MV-4-11 (cell line): ENCODE measurements at places on chromosomes 3 and 15.

- no peak for DNase-seq
These were observed 220.5 kb upstream of the SLCO3A1 start for GRCh38 chr15:91632981-91633380.

DNA sequence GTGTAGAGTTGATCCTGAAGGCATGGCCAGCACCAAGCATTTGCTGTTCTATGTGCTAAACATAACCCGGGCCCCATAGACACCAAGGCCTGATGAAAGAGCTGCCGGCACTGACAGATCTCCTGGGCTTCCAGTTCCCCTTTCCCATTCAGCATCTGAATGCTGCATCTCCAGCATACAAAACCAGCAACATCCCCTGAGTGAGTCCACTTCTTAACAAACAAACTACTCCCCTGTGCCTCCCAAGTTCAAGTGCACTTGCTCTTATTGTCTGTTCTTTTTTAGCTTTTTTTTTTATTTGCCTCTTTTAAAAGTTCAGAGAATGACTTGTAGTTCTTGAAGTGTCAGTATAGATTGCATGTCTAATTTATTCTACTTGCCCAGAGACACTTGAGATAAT is 156.0 kb downstream of the EDEM1 start:
- DNase-seq: peak; percentile 90

DNA sequence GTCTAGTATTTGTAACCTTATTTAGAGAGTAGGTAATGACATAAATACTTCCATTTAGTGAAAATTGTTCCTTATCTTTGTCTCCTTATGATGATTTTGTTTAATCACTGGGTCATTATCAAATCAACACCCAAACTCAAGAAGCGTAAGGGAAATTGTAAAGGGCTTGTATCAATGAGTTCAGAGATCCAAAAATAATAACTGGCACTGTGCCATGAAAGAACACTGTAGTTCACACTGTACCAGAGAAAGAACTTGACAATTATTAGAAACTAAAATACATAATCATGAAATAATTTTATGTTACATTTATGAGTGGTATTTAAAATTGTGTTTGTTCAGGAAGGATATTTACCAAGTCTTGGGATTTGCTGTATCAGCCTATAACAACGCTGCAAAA is 895.4 kb downstream of the FHIT start:
- DNase-seq: no peak

DNA sequence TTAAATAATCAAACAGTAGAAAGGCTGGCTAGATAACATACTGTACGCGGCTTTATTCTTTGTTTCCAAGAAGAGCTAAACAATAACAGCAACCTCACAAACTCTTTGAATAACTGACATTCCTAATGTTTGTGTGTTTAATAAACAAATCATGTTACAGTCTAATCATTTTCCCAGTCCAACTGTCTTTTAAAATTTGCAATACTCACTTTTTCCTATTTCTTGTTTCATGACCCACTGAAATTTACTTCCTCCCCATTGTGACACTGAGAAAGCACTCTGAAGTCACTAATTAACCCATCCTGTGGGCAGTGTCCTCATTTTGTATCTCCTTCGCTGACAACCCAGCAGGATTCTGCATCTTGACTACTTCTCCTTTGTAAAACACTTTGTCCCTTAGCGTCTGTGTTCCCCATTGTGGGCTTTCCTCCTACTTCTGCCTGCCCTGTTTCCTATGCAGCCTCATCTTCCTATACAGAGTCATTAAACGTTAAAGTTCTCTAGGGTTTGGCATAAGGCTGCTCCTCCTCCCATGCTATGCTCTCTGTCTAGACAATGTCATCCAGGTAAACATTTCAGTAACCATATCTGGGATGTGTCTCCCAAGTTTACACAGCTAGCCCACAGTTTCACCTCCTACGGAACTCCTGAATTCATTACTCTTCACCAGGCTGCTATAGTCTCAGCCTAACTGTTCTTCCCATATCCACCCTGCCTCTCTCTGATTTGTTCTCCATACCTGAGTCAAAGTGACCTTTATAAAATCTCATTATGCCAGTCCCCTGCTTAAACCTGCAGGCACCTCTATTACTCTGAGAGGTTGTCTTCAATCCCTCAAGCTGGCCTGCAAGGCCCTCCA is 148.9 kb downstream of the GREM1 start:
- DNase-seq: peak; percentile 95

DNA sequence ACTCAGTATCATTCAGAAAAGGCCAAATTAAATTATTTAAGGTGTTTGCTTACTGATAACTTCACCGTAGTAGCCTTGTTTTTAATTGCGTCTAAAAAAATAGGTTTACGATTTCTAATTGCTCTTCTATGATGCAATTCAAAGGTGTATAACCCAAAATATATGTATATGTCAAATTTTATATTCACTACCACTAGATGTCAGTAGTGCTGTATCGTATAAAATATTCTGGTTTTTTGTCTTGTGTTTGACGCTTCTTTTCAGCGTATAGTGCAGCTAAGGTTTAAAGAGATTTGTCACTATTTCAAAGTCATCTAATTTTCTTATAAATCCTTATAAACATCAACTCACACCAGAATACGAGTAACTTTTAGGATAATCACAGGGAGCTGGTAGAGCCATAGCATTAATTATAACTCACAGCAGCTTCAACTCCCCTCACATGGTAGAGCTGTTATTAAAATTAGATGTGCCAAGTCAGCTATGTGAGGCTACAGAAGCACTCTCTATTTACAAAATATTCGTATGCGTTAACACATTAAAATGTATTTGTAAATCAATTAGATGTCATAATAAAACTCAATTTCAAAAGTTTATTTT is 3.5 kb downstream of the PFN2 start:
- peak; percentile 26 for DNase-seq

- DNase-seq: no peak
These were observed 123.9 kb downstream of the FOXB1 start for GRCh38 chr15:60128000-60128376.

GRCh38 chr3:58175437-58176184 is 35.2 kb downstream of the DNASE1L3 start:
- DNase-seq: no peak

DNA sequence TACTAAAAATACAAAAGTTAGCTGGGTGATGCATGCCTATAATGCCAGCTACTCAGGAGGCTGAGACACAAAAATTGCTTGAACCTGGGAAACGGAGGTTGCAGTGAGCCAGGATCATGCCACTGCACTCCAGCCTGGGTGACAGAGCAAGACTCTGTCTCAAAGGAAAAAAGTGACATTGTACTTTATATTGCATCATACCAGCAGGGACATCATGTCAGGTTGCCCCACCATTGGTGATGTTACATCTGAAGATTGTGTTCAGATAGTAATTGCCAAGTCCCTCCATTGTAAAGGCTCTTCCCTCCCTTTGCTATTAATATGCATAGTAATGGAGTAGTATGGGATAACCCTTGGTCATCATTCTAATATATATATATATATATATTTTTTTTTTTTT is 44.8 kb downstream of the FOXL2 start:
- peak; percentile 31 for DNase-seq

DNA sequence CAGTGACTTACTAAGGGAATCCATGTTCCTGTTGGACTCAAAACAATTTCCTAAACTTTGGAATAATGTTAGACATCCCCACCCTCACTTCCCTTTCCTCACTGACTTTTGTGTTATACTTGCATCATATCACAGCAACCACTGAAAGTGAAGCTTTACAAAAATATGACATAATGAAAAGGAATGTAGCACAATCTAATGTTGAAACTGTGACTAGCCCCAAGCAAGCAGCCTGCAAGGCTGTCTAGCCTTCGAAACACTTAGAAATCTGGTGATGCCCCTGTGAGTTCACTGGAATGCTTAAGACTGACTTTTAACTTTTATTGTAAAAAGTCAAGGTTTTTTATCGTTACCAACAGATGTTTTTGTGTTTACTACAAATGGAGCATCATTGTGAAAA is 203.7 kb upstream of the ZNF385D start:
- no peak for DNase-seq

DNA sequence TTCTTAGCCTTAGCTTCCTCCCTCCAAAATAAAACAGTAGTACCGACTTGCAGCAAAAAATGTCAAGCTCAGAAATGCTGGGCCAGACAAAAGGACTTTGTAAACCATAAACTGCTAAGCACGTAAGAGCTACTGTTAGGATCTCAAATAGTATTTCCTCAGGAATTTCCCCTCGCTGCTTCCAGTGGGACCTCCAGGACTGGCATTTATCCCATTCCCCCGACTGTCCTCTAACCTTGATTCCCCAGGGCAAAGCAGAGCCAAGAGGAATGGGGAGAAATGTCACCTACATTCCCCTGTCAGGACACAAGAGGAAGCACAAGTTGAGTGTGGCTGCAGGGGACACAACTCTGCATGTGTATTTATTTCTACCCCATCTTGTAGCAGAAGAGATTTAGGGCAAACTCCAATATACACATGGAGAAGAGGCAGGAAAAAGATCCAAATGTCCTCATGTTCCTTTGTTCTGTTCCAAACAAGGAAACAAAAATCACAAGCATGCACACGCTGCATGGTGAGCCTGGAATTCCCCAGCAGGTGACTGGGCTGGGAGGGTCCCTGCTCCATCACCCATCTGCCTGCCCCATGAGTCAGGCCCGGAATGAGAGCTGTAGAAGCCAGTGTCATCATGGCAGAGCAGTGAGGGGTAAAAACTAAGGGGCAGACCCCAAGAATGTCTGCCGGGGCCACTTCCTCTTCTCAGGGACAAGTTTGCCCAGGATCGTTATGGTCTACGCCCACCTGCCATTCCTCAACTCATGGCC is 4.2 kb downstream of the STOML1 start:
- peak; percentile 11 for DNase-seq

- DNase-seq: no peak
These were observed 79.1 kb downstream of the ARRDC4 start for GRCh38 chr15:98039596-98039995.

DNA sequence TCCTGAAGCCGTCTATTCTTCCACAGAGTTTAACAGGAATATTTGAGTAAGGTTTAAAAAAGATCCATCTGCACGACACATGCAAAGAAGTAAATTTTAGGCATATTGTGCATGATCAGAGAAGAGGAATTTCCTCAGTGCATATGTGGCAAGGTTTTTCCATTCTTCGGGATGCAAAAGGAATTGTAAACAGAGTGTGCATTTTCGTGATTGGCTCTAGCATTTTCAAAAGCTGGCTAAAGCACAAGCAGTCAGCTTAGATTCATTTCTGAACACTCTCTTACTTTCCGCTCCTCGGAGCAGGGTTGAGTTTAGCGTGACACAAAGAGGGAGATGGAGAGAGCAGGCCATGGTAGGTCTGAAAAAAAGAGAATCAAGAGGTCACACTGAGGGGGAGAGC is 128.2 kb downstream of the ADAMTS9 start:
- no peak for DNase-seq

GRCh38 chr15:61621146-61621545 is 392.0 kb upstream of the RORA start:
- DNase-seq: no peak

DNA sequence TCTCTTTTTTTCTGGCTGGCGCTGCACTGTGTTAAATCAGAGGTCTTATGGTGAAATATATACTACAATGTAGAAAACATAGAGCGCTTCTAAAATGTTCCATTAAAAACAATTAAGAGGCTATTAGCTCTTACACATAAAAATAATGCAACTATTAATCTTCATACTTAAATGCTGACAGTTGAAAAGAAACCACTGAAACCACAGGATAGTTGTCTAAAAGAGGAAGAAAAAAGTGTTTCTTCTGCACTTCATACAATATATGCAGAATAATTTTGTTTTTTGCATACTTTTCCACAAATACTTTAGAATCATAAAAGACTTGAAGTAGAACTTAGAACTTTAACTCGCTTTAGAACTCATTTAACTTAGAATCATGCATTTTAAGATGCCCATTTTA is 170.5 kb downstream of the PYDC2 start:
- DNase-seq: peak; percentile 27

GRCh38 chr15:70853973-70854665 is at the start of gene LARP6:
LARP6 (minus strand) TSS chr15:70854157; CDS start chr15:70854088, 69 bp downstream.
- DNase-seq: no peak

DNA sequence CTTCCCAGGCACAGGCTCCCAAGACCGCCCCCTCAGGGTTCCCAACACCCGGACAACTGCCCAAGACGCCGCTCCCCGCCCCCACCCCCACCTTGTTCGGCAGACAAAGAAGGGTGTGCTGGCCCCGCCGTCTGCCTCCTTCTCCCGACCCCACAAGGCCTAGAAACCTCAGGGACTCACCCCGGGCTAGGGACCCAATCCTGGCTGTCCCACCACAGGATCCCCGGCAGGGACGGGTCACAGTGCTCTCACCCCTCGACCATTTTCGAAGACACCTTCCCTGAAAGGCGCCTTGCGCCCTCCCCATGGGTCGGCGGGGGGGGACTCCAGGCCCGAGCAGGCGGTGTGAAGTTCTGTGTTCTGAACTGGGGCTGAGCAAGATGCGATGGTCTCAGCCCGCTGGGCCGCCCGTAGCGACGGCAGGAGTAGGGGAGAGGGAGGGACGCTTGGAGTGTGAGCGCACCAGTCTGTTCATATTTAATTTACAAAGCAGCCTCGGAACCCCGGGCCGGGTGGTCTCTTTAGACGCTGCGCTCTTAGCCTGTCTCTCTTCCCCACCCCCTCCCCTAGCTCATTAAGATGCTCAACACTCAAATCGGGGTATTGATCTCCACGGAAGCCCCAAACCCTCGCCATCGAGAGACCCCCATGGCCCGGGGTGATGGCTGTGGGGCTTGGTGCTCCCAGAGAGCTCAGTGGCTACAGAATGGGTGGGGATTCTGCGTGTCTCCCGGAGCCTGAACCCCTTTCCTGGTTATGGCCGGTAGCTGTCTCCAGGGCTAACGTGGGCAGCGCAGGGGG is 1.4 kb upstream of the ISLR2 start:
- DNase-seq: no peak

- DNase-seq: no peak
These were observed 86.8 kb upstream of the NR2F2 start for GRCh38 chr15:96243701-96244100.

- no peak for DNase-seq
These were observed 13.1 kb downstream of the RLBP1 start for GRCh38 chr15:89208256-89208655.

GRCh38 chr15:43792761-43793476 is 799 bp downstream of the SERF2 start:
- no peak for DNase-seq

GRCh38 chr15:84789762-84790161 is 27.4 kb upstream of the ALPK3 start:
- DNase-seq: no peak

DNA sequence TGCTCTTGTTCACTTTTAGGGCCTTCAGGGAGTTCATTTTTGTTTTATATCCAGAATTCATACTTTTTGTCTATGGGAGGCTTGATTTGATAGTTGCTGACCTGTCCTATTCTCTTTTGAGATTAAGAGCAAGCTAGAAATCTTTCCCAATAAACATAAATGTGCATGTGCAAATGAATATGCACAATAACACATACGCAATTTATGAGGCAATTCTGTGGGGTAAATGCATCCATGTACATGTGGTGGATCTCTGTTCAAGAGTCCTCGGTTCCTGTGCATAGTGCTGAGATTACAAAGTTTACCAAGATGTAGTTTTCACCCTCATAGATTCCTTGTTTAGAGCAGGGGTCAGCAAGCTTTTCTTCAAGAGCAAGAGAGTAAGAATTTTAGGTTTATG is 640.7 kb downstream of the EDEM1 start:
- no peak for DNase-seq
